ENCODE measurements at places on chromosomes 11 and 22.
A peak's percentile ranks its signal among the peaks of the same experiment; 100 is the strongest.

GRCh38 chr11:116506263-116506825 lies 266.4 kb downstream of the BUD13 start:
- no peak for DNase-seq

GRCh38 chr22:41587347-41587723 lies 2.3 kb downstream of the PMM1 start:
- DNase-seq = no peak

GRCh38 chr11:83073884-83074283 lies 2.2 kb upstream of the RAB30 start:
- no peak for DNase-seq

GRCh38 chr22:46391486-46392136 lies 56.1 kb downstream of the TRMU start:
- DNase-seq = no peak

DNA sequence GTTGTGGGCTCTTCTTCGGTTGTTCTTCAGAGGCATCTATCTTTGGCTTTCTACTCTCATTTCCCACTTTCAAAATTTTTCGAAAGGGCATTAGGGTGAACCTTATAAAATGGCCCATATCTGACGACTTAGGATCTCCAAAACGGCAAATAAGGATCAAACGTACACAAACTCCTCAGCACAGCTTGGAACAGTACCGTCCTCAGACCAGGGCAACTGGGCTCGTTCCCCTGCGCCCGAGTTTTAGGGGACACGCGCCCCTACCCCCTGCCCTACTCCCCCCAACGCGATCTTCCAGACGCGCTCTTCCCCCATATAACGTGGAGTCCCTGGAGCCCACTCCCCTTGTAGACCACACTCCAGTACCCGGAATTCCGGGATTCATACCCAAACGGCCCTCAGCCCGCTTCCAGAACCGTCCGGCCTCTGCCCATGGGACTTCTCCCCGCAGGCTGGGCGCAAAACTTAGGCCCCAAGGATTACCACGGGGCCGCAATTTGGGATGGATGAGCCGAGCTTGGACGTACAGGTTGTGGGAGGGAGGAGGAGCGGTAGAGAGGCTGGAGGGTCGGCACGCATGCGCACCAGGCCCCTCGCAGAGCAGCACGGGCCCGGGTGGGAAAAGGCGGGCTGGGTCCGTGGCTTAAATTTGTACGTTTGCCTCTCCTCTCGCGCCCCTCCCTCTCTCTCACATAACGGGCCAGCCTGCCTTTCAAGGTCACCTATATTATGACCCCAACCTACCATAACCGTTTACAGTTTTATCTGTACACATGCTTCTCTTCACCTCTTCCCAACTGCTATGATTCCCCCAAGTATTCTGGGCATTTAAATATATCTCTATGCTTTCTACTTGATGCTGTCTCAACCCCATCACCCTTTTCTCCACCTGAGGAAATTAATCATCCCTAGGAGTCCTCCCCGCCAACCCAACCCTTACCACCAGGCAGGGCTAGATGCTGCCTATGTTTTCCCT lies 3.4 kb downstream of the CCDC89 start:
- peak; percentile 84 for DNase-seq

- DNase-seq = no peak
Measured at GRCh38 chr11:57228600-57228999, 8.4 kb downstream of the APLNR start.

GRCh38 chr11:121372028-121372427 lies 79.5 kb downstream of the SC5D start:
- no peak for DNase-seq

GRCh38 chr11:78392854-78393253 lies 24.8 kb downstream of the GAB2 start:
- no peak for DNase-seq

- DNase-seq = peak; percentile 60
Measured at GRCh38 chr22:37623075-37624016, 14.7 kb downstream of the GGA1 start.

DNA sequence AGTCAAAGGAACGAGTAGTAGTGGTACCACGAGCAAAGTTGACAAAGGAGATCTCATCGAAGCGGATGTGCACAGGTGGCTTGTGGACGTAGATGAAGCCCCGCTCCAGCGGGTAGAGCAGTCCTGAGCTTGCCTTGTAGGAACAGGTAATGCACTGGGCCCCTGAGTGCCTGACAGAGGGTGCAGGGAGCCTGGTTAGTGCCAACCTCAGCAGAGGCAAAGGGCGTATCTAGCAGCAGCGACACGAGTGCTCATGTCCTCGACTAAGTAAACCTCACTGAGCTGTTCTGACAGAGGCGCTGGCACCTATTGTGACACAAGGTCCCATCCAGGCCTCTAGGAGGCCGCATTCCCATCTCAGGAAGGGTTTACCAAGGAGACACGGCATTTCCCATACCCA lies 4.0 kb downstream of the SSRP1 start:
- DNase-seq = no peak

Data from heart right ventricle (tissue), 16 donors.